Bronchial epithelial cell (primary cell): ENCODE measurements at places on chromosomes 12 and 14. TPM values are rescaled to one million over a fixed set of nuclear protein-coding genes. Genes with fewer than 3 reads are reported as not detected.

KRT73 gene
- not detected in 2 replicates for total RNA-seq

IFI27 gene
- total RNA-seq: 15.2 and 20.5 TPM in 2 replicates

KERA gene
- not detected in 2 replicates for total RNA-seq

MIP gene
- 0.26 TPM in 1 of 2 replicates, not detected in the other for total RNA-seq

IL26 gene
- total RNA-seq: not detected in 2 replicates
